ENCODE measurements at places on chromosomes 6 and 20.

DNA sequence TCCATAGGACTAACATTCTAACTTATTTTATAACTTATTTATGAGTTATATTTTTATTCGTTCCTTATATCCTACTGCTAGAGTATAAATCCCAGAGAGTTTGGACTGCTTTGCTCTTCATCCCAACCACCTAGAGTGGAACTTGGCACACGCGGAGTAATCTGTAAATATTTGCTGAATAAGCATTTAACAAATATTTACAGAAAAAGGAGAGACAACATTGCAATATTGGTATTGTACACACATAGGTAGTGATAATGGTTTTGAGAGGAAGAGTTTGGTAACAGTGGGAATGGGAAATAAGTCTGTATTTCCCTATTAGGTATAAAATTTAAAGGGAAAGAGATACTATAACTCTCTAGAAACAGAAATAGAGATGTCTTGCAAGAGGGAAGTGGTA, 634.8 kb upstream of the CITED2 start:
- DNase-seq = no peak

DNA sequence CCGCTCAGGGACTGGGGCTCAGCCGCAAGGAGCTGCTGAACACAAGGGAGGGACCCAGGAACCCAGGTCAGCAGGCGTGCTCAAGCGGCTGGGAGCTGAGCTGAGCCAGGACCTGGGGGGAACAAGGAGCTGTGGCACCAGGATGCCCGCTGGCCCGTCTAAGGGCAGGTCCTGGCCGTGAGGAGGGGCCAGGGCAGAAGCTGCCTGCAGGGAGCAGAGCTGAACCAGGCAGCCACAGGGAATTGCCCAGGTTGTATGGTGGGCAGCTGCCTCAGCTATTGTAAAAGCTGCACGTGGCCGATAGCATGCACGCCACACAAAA, 133.3 kb downstream of the AGPAT4 start:
- no peak for DNase-seq

GRCh38 chr6:44036196-44036595, 91.1 kb downstream of the MRPL14 start:
- DNase-seq = no peak

DNA sequence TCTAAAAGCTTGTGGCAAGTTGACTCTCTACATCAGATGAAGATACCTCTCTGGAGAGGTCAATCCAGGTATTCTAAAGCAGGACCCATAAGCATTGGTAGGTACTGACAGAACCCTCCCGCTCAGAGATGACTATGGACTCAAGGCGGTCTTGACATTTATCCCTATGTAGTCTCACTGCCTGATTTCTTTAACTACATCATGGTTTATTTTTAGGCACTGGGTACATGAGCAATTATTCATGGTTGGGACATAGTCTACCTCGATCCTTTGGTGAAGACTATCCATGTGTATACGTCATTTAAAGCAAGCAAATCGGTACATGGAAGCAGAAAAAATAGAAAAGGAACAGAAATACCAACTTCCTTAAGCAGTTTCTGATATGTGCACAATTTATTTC, 136.2 kb upstream of the TAB2 start:
- no peak for DNase-seq

GRCh38 chr6:105793130-105793529, 293.0 kb upstream of the PRDM1 start:
- no peak for DNase-seq

GRCh38 chr6:12238219-12238618, 51.9 kb upstream of the EDN1 start:
- no peak for DNase-seq

DNA sequence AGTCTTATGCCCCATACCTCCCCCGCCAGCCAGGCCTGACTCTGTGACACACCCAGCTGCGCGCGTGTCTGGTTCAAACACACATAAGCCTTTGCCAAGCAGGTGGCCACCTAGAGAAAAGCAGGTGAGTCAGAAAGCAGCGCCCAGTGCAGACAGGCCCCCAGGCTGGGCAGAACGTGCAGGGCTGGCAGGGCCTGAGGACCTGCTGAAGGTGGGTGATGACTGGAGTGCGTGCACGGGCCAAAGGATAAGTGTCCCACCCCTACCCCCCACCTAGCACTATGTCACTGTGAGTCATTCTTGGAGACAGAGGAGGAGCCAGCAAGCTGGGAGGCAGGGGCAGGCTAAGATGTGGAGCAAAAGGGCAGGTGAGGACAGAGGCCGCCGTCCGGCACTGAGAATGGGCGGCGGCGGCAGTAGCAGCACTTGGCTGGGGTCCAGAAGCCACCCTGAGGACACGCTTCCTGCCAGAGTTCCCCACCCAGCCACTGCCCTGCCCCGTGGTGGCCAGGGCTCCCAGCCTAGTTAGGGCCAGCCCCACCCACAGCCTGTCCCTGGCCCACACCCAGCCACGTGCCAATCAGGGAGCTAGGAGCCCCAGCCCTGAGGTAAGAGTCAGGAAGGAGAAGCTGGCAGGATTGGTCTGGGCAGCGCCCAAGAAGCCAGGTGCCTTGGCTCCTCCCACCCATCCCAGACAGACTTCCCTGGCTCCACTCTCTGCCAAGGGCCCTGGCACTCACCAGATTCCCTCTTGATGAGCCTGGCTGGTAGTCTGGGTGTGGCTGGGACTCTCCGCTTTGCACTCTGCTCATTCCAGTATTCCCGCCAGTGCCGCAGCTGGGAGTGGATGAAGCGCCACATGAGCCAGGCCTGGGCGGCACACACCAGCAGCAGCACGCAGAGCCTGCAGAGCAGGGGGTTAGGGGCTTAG, 72.7 kb downstream of the TRAM2 start:
- DNase-seq = no peak

DNA sequence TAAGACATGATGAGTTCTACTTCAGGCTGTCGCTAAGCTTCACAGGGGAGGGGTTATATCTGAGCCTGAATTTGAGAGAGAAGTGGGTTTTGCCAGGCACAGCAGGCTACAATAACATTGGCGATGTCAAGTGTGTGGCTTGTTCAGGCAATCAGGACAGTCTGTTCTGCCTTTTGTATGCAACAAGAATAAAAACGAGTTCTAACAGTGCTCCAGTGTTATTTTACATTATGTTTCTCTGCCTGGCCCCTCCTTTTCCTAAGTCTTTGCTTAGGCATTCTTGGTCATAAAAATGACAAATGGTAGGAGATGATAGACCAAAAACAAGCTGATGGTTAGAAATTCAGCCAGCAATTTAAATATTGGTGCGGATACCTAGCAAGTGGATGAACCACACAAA, 26.8 kb downstream of the PAQR8 start:
- no peak for DNase-seq

DNA sequence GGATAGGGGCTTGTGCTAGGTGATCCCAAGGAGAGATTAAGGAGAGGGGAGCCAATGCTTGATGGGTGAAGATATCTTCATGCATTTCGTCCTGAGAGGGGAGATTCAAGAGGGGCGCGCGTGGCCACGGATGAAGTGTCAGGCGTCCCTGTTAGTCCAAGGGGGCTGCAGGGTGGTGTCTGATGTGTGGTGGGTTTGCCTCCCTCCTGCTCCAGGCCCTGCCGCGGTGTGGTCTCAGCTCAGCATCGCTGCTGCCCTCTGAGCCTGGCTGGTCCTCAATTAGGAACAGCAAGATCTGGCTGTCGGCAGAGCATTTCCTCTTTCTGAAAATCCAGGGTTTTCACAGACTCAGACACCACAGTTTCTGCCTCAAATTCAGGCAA, 318.0 kb downstream of the THBS2 start:
- DNase-seq = no peak

DNA sequence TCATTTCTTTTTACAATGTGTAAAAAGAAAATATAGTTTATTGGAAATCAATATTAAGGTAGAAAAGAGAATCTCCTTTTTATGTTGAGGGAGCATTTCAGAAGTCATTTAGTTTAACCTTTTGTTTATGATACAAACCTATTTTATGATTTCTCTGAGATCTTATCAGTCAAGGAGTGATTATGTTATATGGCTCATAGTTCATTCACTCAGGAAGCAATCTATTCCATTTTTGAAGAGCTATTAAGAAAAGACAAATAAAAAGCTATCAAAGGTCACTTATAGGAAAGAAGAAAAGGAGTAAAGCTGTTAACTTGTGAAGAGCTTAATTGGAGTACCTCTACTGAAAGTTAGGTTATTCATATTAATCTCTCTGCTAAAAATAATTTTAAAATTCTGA, 526.6 kb upstream of the JAG1 start:
- DNase-seq = no peak

GRCh38 chr20:48785801-48786200, 42.0 kb downstream of the PREX1 start:
- DNase-seq = no peak

DNA sequence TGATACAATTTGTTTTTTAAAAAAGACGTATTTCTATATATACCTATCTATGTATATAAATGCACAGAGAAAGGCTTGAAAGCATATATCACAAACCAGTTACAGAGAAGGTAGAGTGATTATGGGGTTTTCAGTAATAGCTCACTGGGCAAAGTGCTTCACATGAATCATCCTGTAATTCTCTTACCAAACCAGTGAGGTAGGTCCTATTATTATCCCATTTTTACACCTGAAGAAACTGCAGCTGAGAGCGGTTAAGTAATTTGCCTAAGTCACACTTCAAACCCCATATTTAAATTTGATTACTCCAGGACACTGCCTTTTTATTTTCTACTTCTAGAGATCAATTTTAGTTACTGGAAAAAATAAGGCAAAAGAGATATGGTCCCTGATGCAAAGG, 4.4 kb downstream of the GSS start:
- no peak for DNase-seq

GRCh38 chr6:106048336-106048735, 37.8 kb upstream of the PRDM1 start:
- no peak for DNase-seq

- DNase-seq = no peak
Observed at GRCh38 chr20:53934421-53935343, 135.7 kb downstream of the BCAS1 start.

GRCh38 chr6:1247056-1247455, 64.8 kb upstream of the FOXQ1 start:
- no peak for DNase-seq

DNA sequence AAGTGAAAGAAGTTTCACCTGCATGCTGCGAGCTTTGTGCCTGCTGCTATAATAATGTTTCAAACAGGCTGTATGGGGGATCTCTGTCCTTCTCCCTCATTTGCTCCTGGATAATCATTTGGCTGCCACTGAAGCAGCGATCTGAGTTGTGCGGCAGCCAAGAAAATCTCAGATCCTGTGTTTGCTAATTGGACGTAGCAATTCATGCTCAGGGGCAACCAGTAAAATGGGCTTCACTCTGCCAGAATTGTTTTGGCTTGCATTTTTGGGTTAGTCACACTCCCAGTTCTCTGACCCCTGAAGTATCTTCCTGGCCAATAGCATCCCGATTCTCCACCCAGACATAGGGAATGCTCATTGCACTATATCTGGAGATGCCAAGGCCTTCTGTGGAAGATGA, 13.7 kb upstream of the STXBP5 start:
- no peak for DNase-seq

DNA sequence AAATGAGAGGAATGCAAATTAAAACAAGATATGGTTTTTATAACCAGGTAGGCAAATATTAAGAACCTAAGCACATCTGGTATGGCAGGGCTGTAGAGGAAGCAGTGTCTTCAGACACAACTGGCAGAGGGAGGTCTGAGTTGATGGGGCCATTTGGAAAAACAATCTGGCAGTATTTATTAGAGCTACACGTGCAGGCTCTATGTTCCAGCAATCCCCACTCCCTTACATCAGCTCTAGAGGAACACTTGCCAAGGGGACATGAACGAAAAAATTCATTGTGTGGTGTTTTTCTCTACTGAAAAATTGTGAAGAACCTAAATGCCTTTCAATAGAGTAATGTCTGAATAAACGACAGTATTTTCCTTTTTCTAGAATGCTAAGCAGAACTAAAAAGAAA, 111.6 kb upstream of the EDN1 start:
- no peak for DNase-seq

DNA sequence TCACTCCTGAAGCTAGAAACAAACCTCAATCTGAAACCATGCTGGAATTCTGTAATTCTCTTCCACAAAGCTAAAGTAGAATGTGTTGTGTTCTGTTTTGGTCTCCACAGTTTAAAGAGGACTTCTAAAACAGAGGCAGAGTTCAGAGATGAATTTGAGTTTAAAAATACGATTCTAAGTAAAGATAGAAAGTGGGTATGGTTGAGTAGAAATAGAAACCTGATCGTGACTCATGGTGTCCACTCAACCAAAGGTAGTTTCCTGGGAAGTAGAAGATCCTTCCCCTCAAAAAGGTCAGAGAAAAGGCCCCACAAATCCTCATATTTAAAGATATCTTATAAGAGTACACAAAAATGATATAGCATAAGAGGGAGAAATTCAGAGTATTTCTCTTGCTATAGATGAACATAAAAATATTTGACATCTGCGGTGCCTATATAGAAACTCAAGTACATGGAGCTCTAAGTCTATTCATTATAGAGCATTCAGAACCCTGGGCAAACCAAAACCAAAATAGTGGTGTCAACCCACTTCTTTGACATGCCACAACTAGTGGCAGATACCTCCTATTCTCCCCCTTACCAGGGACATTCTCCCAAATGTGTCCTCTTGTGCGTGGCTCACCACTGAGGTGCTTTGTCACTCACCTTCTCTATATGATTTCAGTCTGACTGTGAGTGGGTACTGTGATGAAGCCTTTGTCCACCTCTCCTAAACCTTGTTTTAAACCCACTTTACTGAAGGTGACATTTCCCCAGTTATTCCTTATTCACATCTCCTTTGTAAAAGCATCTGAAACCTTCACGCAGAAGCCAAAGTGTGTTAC, 84.5 kb downstream of the PLCB1 start:
- no peak for DNase-seq

DNA sequence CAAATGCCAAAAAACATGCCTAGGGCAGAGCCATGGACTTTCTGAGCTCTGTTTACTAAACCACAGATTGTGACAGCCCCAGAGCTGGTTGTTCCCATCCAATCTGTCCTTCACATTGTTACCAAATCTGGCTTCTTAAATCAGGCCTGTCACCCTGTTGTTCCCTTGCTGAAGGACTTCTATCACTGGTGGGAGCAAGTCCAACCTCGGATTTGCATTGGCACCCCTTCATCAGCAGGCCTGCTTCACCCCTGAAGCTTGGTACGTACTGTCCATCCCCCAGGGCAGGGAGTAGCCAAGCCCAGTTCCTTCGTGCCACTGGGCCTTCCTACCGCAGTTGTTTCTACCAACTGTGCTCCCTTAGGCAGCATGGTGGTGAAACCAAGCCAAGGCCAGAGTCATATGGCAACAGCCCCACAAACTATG, 357.3 kb upstream of the JARID2 start:
- no peak for DNase-seq

GRCh38 chr6:80185492-80185891, 79.0 kb downstream of the BCKDHB start:
- no peak for DNase-seq

GRCh38 chr6:106379951-106380350, 19.4 kb downstream of the CRYBG1 start:
- no peak for DNase-seq

GRCh38 chr6:135939208-135939591, 87.7 kb downstream of the PDE7B start:
- no peak for DNase-seq

Data from NCI-H1930 (cell line).